ENCODE measurements at places on chromosomes 3 and 15.

- DNase-seq: no peak
Measured at GRCh38 chr3:94065122-94065521, 2.3 kb downstream of the NSUN3 start.

DNA sequence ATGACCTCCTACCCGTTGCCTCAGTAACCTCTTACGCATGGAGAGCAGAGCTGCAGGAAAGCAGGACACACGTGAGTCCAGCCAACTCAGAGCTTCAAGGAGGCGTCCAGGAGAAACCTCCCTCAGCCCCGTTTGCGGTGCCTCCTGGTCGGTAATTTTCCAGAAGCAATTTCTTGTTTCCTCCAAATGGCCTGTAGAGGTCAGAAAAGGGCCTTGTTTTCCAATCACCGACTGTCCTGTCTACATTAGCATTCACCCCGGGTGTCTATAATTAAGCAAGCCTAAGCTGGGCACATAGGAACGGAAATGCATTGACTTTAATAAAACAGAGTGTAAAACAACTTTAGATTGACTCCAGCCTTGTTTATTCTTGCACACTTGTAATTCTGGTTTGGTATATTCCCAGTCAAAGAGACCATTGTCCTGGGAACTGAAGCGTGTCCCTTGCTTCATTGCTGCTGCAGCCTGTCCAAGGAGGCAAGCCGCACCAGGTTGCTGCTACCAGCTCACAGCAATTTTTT, 836.2 kb downstream of the AGBL1 start:
- no peak for DNase-seq

DNA sequence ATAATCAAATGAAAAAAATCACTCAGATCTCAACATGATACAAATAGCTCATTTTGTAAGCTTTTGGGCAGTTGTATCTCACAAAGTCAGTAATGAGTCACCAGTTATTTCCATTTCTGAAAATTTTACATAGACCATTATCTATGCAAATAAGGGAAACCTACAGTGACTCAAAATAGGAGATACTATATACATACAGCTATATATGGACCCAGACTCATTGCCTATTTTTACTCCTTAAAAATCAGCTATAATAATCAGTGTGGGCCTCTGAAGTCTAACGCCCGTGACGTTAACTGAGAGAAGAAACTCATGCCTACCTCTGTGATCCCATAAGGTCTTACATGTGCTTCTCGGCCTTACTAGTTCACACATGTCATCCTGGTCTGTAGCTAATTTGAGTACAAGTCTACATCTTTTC, 31.6 kb downstream of the LRIG1 start:
- DNase-seq: no peak

- DNase-seq: peak; percentile 64
Measured at GRCh38 chr3:45929042-45929679, 14.1 kb upstream of the CXCR6 start.

DNA sequence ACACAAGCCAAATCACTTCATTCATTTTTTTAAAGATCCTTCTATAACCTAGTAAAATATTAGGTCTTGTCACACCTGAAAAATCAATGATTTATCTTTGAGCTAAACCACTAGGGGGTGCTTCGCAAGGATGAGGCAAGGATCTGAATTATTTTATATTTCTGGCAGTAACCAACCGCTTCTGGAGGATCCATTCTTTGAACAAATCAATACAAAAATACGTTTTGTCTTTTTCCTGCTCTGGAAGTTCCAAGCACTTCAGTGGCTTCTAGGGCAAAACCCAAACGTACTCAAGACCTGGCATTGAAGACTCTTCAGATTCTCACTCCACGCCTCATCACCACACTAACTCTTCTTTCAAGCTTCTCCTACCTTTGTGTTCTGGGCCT, 486 bp downstream of the LSG1 start:
- DNase-seq: no peak

DNA sequence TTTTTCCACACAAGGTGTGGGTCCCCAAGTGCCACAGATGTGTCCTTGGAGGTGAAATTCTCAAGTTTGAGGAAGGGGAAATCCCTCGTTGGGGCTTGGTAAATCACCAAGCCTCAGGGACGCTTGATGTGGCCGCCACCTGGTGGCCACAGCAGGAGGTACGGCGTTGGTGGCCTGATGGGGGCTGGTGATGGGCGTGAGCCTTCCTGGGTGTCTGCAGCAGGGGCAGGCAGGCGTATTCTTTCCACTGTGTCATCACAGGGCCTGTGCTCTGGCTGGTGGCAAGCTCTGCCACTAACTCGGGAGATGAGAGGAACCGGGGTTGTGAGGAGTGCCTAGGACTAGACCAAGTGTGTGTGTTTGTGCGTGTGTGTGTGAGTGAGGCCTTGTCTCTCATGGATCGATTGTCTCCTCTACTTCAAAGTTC, 4.2 kb downstream of the ACOX2 start:
- DNase-seq: peak; percentile 78

GRCh38 chr3:110810356-110810755, 261.3 kb upstream of the NECTIN3 start:
- no peak for DNase-seq

- DNase-seq: no peak
Measured at GRCh38 chr3:57268416-57268815, 24.1 kb downstream of the ASB14 start.

DNA sequence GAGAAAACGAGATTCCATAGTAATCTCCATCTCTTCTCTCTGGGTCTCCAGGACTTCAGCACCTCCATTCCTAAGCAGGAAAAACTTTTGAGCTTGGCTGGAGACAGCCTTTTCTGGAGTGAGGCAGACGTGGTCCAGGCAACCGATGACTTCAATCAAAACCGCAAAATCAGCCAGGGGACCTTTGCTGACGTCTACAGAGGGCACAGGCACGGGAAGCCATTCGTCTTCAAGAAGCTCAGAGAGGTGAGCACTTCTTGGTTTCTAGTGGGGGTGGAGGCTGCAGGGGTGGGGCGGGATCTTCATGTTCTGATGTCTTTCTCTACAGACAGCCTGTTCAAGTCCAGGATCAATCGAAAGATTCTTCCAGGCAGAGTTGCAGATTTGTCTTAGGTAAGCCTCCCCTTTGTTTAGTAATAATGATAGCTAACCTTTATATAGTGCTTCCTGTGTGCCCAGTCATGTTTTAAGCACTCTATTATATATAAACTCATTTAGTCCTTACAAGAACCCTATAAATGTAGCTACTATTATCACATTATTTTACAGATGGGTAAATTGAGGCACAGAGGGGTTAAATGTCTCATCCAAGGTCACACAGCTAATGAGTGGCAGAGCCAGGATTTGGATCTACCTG, 35.0 kb upstream of the TATDN2 start:
- no peak for DNase-seq

DNA sequence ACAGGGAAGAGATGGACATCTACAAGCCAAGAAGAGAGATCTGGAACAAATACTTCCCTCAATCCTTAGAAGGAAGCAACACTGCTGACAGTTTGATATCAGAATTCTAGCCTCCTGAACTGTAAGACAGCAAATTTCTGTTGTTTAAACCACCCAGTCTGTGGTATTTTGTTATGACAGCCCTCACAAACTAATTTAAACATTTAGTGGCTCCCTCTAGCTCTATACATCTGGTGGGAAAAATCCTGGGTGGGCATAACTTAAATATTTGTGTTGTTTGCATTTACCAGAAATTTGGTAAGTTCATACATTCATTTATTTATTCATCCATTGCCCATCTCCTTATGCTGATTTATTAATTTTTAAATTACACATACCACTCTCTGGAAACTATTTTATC, 62.5 kb upstream of the GSK3B start:
- no peak for DNase-seq

DNA sequence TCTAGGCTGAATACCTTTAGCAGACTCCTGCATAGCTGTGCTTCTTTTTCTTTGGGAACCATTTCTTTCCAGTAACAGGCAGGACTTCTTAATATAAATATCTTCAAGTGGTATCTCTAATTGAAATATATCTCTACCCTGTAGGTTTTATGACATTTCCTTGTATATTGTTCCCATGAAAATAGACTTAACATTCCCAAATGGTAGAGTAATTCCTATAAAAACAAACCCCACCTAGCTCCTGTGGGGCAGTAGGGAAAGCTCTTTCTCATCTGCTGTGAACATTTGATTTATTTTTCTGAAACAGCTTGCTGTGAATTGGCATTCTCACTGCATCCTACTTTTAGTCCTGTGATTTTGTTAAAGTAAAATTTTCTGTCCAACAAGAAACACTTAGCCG, 20.8 kb downstream of the SELENOT start:
- no peak for DNase-seq

All from stimulated activated CD4-positive, alpha-beta T cell treated with anti-CD3 and anti-CD28 coated beads, Interleukin-12 subunit alpha, Interleukin-12 subunit beta, amount 100 ng/mL, for 4 hours (primary cell).